Stimulated activated CD4-positive, alpha-beta T cell treated with anti-CD3 and anti-CD28 coated beads, Interleukin-15, amount 100 ng/mL, for 1 hour (primary cell): ENCODE measurements at places on chromosomes 13 and 19.

- peak; percentile 79 for DNase-seq
Observed at GRCh38 chr19:40609561-40610395, 8.6 kb downstream of the LTBP4 start.

GRCh38 chr19:17104679-17105078 is 29.1 kb downstream of the MYO9B start:
- no peak for DNase-seq

GRCh38 chr13:40595693-40596092 is 70.7 kb downstream of the FOXO1 start:
- no peak for DNase-seq

- DNase-seq = peak; percentile 81
Observed at GRCh38 chr19:35124098-35125060, 8.8 kb downstream of the FXYD3 start.

- no peak for DNase-seq
Observed at GRCh38 chr19:17676295-17676694, 11.9 kb downstream of the UNC13A start.
